CD14-positive monocyte (primary cell): ENCODE measurements at places on chromosomes 6 and 20.

- no peak for DNase-seq
These were observed 77.1 kb downstream of the TRAM2 start for GRCh38 chr6:52499681-52500236.

DNA sequence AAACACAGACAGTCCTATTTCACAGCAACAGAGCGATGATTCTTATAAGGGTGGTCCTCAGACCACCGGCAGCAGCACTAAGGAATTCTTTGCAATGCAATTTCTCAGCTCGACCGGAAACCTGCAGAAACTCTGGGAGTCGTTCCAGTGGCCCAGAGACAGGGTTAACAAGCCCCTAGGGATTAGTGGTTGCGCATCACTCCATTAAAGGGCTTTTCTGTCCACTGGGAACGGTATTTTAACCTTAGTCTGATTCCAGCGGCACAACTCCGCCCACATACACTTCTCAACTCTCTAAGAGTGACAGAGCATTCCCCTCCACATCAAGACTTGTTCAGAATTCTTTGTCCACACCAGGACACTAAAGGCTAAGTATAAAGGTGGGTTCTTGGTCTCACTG lies 341.5 kb downstream of the TFAP2A start:
- DNase-seq: no peak

GRCh38 chr6:27503436-27504030 lies 30.6 kb upstream of the ZNF184 start:
- peak; percentile 38 for DNase-seq

- DNase-seq: no peak
These were observed 129.9 kb upstream of the CHD6 start for GRCh38 chr20:41748051-41748450.

DNA sequence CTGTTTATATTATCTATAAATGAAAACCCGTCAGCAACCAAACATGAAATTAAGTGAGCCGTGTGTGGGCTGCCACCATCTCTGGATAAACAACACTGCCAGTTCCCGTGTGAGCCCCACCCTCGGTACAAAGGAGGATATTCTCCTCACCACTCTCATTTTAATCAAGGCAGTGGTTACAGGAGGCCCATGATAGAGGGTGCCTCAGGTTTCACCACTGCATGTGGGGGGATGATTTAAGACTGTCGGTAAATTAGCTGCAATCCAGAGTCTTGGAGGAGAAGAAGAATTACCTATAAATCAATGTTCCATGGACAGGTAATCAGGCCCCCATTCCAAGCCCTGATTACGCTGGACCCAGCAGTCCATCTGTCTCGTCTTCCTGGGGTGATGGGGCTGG lies 361.6 kb upstream of the SULF2 start:
- no peak for DNase-seq

DNA sequence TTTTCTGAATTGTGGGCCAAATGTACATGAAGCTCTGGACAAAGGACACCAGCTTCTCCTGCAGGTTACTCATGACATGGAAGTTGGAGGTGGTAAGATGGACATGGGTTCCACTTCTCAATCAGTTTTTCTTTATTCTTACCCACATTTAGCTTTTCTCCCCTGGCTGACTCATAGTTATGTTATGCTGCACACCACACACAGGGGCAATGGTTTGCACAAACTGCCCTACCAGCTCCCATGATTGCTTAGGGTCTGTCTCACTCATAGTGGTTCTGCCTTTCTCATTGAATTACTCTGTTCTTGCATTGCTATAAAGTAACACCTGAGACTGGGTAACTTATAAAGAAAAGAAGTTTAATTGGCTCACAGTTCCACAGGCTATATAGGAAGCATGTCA lies 4.5 kb upstream of the CD109 start:
- no peak for DNase-seq

GRCh38 chr6:167685654-167686053 lies 141.1 kb upstream of the AFDN start:
- DNase-seq: no peak

DNA sequence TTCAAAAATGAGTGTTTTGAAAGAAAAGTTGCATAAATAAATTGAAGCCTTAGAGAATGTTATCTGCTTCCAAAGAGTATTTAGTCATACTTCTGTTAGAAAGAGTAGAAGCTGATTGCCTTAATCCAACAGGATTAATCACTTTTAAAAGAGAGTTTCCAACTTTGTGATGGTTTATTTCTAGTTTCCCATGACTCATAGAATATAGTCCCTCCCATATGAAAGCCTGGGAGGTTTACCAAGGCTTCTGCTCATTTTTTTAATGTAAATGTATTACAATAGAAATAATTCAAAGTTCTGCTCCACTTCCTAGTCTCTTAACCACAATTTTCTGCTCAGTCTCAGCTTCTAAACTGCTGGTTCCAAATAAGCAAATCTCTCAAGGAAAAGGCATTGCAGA lies 118.0 kb upstream of the IRAK1BP1 start:
- DNase-seq: no peak

GRCh38 chr6:160974304-160974771 lies 17.2 kb upstream of the MAP3K4 start:
- DNase-seq: no peak

GRCh38 chr20:57567471-57568079 lies 6.7 kb downstream of the PCK1 start:
- DNase-seq: no peak

- DNase-seq: no peak
These were observed 6.4 kb downstream of the KCNG1 start for GRCh38 chr20:51016521-51016920.

GRCh38 chr6:107769053-107769658 lies 55.0 kb downstream of the SCML4 start:
- DNase-seq: no peak

DNA sequence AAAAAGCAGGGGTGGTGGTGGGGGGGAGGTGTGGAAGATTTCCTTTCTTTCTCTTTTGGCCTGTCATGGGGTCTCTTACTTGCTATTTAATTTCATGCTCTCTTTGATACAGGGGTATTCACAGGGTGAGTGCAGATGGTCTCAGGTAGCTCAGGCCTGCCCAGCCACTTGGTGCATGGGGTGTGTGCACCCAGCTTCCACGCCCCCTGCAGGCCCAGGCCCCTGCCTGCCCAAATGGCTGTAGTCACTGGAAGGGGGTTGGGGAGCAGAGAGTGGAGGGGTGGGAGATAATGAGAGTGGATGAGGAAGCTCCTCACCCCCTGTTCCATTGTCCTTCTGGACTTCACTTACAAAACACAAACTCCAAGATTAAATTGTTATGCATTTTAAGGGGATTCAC lies 133.6 kb upstream of the SGK1 start:
- DNase-seq: no peak

GRCh38 chr6:101011186-101011585 lies 130.1 kb upstream of the ASCC3 start:
- no peak for DNase-seq

DNA sequence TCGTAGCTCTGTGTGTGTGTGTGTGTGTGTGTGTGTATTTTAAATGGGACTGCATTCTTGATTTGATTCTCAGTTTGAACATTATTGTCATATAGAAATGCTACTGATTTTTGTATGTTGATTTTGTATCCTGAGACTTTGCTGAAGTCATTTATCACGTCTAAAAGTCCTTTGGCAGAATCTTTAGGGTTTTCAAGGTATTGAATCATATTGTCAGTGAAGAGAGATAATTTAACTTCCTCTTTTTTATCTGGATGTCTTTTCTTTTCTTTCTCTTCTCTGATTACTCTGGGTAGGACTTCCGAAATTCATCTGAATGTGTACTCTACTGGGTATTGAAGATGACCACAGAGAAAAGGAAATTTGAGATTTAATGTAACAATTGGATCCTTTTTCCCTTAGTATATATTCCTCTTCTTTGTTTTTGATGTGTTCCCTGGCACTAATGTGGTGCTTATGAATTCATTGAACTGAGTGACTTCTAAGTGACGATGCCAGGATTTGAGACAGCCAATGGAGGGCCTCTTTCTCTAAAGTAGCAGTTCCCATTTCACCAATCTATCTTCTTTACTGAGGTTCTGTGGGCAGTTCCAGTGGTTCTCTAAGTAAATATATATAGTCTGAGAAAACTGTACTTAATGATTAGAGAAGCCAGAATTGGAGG lies 47.6 kb downstream of the TNFAIP3 start:
- peak; percentile 36 for DNase-seq

GRCh38 chr6:31547727-31548543 lies 527 bp downstream of the NFKBIL1 start:
- no peak for DNase-seq

- DNase-seq: no peak
These were observed 560.7 kb upstream of the NOX3 start for GRCh38 chr6:156016186-156016976.

DNA sequence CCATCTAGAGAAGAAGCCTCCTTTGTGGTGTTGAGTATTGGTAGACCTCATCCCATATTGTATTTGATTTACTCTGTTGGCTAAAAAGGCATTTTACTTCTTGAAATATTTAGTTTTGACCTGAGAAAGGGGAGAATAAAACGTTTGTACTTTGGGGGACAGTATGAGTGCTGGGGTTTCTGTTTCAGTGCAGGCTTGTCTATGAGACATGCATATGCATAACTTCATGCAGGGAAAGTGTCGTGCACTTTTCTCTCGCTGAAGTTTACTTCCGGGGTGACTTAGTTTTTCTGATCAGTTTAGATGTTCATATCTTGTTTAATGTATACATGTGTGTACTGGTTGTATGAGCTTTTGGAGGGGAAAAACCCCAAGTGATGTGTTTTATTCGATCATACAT lies 59.5 kb downstream of the UTRN start:
- peak; percentile 20 for DNase-seq

GRCh38 chr6:5706124-5707033 lies 300.3 kb downstream of the NRN1 start:
- DNase-seq: no peak

- DNase-seq: no peak
These were observed 93.7 kb downstream of the SULF2 start for GRCh38 chr20:47691625-47692024.

DNA sequence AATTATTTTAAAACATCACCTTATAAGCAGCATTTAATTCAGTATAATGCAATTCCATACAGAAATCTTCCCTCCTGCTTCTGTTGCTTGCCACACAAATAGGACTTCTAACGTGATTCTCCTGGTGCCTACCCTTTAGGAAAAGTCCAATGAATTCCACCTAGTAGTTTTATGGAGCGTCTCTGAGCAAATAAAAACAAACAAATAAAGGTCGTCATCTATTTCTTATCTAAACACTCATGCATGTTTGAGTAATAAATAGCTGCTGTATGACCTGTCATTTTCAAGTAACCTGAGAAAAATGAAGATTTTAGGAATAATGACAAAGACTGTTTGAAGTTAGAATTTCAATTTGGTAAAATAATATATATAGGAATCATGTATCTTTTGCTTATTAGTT lies 102.7 kb downstream of the BMP5 start:
- no peak for DNase-seq

GRCh38 chr6:20605581-20605980 lies 71.3 kb downstream of the CDKAL1 start:
- no peak for DNase-seq

GRCh38 chr20:25252686-25253421 lies 5.0 kb downstream of the PYGB start:
- no peak for DNase-seq

GRCh38 chr6:162416831-162417537 lies 310.6 kb downstream of the PRKN start:
- DNase-seq: no peak

DNA sequence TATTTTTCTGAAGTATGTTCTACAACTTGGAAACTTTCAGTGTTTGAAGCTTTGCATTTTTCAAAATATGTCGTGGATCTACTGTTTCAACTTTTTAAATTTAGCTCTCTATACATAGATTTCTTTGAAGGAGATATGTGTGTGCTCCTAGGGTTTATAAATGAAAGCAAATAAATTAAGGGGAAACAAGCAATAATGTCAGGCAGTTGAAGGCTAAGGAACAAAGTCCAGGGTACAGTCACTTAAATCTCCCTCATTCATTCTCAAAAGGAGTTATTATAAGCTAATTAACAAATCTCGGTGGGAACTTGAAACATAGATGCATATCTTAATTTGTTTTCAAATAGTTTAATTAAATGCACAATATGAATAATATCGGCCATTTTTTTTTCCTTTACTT lies 79.4 kb downstream of the SAMD5 start:
- DNase-seq: no peak

DNA sequence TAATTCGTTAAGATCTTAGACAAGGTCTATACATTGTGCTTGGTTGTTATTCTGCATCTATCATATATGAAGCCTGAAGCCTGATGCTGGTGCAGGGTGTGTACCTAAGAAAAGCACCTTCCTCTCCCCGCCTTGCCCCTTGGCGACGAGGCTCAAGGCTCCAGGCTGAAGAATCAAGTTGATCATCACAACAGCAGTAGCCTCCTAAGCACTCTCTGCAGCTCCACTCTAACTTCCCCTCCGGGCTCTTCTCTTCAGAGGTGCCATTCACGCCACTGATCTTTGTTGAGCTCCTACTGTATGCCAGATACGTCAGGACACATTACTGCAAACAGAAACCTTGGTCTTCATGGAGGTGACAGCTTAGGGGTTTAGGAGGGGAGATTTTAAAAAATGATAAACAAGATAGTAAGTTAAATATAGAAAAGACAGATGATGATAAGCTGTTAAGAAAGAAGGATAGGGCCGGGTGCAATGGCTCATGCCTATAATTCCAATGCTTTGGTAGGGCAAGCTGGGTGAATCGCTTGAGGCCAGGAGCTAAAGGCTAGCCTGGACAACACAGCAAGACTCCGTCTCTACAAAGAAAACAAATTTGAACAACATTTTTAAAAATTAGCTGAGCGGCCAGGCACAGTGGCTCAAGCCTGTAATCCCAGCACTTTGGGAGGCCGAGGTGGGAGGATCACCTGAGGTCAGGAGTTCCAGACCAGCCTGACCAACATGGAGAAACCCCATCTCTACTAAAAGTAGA lies 38.4 kb upstream of the ZNF217 start:
- DNase-seq: no peak

DNA sequence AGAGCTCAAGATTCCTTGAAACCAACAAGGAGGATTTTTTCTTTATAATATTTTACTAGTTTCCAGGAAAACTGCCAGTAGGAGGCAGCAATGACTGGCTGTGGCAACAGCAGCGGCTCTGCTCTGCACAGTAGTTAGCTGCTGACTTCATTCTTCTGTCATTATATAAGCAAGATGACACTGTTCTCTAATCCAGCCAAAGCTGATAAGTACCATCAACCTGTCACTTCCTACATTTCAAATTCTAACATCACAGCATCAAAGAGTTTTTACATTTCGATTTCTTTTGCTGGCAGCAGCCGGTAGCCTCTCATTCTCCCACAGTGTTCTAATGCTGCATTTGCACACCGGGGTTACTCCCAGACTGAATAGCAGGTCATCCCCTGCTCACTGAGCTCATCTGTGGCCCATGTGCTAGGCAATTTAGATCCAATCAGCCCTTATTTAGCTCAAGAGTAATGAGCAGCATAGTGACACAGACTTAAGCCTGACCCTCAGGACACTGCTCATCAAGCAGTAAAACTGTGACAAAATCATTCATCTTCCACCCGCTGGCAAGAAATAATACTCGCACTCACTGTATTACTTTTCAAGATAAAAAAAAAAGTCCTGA lies 67.8 kb downstream of the MMS22L start:
- DNase-seq: peak; percentile 20

GRCh38 chr6:111175109-111175508 lies 87.8 kb downstream of the SLC16A10 start:
- DNase-seq: no peak
